ENCODE measurements at places on chromosomes 2 and 18.

DNA sequence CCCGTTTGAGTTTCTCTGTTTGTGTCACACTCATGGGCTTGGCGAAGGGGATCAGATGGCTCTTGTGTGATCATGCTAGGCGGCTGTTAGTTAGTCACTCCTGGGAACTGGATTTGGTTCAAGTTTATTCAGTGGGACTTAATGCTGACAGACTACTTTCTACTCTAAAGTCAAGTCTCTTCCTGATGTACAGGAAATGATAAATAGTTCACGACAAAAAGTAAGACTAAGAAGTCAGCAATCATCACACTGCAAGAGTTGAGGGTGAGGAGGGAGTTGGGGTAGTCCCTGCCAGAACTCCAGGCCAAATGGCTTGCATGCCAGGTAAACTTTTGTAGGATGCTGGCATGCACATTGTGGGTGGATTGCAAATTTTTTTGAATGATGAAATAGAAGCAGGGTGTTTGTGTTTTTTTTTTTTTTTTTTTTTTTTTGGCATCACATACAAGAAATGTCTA, 25.1 kb upstream of the CCL20 start:
- no peak for DNase-seq

GRCh38 chr2:182020286-182021070, 34.8 kb downstream of the PPP1R1C start:
- DNase-seq: no peak

- no peak for DNase-seq
Measured at GRCh38 chr2:121809607-121810006, 54.2 kb downstream of the TSN start.

DNA sequence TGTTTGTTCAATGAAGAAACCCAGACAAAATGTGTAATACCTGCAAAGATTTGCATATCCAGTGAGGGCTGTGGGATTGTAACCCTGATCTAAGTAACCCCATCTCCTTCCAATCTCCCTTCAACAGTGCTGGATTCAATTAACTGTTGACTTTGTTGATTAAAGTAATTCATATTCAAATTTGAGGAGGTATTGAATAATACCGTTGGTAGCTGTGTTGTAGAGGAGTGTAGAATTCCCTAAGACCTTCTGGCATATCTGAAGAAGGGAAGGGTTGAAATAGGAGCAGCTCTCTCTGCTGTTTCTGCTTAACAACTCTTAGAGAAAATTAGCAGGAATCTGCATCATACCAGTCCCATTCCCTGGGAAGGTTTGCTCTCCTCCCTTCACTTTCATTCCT, 28.2 kb downstream of the MAIP1 start:
- DNase-seq: no peak

- no peak for DNase-seq
Measured at GRCh38 chr18:10138719-10139118, 224.9 kb downstream of the VAPA start.

GRCh38 chr18:3603421-3604234, 153.7 kb downstream of the TGIF1 start:
- peak; percentile 84 for DNase-seq

DNA sequence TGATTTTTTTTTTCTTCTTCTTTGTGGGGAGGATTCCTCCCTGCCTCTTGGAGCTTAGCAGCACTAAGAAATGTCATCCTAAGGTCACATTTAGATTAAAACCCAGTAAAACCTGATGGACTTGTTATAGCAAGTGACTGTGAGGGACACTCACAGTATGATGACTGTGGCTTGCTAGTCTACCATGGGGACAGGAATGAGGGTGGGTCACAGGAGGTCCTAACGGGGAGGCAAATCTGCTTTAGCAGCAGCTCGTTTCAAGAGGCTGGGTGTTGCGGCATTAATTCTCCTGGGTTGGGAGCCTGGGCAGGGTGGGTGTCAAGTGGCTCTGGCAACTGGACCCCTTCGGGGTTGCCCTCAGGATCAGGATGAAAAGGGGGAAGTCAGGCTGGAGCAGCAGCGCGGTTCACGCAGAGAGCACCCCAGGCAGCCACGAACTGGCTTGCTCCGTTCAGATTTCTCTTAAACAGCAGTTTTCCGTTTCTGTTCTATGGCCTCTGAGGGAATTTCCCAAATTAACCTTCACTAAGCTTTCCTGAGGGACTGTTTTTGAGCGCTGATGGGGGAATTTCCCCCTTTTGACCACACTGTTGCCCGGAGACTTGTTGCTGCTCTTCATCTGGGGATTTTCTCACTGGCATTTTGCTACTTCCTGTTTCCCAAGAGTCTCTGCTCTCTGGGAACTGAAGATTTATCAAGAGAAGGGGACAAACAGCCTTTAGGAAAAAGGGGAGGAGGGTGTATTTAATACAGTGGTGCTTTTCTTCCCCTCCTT, 59.8 kb upstream of the PELI1 start:
- peak; percentile 46 for DNase-seq

- no peak for DNase-seq
Measured at GRCh38 chr2:79638410-79638809, 125.6 kb downstream of the CTNNA2 start.

DNA sequence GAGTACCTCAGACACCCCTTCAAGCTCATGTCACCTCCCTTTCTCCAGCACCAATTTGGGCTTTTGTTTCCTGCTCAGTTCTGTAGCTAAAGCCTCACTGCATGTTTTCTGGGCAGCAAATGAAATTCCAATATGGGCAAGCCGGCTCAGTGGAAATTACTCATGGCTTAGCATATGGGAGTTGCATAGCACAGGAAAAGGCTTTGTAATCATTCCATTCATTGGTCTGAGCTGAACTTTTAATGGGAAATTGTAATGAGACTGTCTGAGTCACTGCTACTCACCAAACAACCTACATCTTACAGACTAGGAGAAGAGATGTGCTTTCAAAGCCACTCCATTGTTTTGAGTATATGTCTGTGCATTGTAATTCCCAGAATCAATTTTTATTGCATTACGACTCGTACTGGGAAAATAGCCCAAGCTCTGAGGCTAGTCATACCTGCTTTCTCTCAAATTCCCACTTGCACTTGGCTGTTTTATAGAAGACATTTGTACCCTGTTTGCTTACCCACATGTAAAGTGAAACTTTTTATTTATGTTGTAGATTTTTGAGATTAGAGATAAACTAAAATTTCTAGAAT, 139.5 kb upstream of the LRATD1 start:
- DNase-seq: no peak

DNA sequence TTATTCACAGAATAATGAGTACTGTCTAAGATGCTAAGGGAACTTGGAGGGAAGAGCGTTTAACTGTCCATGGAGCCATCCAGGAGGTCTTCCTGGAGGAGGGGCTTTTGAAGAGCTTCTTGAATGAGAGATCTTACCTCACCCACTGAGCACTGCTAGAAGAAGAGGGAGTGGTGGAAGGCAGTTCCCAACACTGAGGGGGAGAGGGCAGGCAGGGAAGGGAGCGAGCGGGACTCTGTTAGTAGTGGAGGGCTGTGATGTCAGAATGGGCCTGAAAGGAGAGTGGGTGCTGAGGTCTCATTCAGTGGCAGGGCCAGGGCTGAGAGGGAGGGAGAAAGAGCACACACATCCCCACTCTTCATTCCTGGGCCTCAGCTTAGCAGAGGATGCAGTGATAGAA, 65.0 kb downstream of the NCK2 start:
- no peak for DNase-seq

DNA sequence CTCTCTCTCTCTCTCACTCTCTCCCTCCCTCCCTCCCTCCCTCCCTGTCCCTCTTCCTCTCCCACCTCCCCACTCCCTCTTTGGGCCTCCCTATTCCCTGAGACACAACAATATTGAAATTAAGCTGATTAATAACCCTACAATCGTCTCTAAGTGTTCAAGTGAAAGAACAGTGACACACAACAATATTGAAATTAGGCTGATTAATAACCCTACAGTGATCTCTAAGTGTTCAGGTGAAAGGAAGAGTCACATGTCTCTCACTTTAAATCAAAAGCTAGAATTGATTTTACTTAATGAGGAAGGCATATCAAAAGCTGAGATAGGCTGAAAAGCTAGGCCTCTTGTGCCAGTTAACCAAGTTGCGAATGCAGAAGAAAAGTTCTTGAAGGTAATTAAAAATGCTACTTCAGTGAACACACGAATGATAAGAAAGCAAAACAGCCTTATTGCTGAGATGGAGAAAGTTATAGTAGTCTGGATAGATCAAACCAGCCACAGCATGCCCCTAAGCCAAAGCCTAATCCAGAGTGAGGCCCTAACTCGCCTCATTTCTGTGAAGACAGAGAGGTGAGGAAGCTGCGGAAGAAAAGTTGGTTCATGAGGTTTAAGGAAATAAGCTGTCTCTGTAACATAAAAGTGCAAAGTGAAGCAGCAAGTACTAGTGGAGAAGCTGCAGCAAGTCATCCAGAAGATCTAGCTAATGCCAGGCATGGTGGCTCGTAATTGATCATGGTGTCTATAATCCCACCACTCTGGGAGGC, 21.3 kb downstream of the MALT1 start:
- DNase-seq: no peak
